ENCODE measurements at places on chromosomes 7 and 10. TPM values are rescaled to one million over a fixed set of nuclear protein-coding genes. Genes with fewer than 3 reads are reported as not detected.

Gene WIPF3
- not detected for total RNA-seq

Gene LIPM
- not detected for total RNA-seq

Gene LMOD2
- not detected for total RNA-seq

Gene ACSM6
- total RNA-seq = not detected

Gene NRAP
- total RNA-seq = not detected

Gene OPN4
- not detected for total RNA-seq

Gene TAS2R5
- total RNA-seq = 0.47 TPM

Gene UTF1
- not detected for total RNA-seq

Gene CEP55
- total RNA-seq = 0.17 TPM

Gene DOCK1
- total RNA-seq = not detected

Gene CCSER2
- 148 TPM for total RNA-seq

All from CD4-positive, alpha-beta T cell (primary cell).